ENCODE measurements at places on chromosomes 3 and 15.

- DNase-seq: no peak
These were observed 5.1 kb upstream of the LTF start for GRCh38 chr3:46469680-46470357.

- DNase-seq: peak; percentile 75
These were observed at the start of gene FYTTD1 for GRCh38 chr3:197749601-197750395. Gene FYTTD1 (plus strand): TSS chr3:197749883. CDS start chr3:197749972, 89 bp downstream.

GRCh38 chr15:70060214-70060992 is 37.3 kb downstream of the TLE3 start:
- DNase-seq: no peak

- no peak for DNase-seq
These were observed 348.9 kb upstream of the EPHA6 start for GRCh38 chr3:96465521-96465920.

GRCh38 chr3:195397524-195397923 is 45.3 kb downstream of the ACAP2 start:
- DNase-seq: no peak

GRCh38 chr15:40275523-40275922 is 7.3 kb downstream of the ANKRD63 start:
- DNase-seq: no peak

GRCh38 chr15:100905850-100906249 is 13.3 kb upstream of the LRRK1 start:
- DNase-seq: no peak

- DNase-seq: peak; percentile 31
These were observed 149.9 kb downstream of the NEK10 start for GRCh38 chr3:27219127-27219845.

- peak; percentile 55 for DNase-seq
These were observed 245.6 kb upstream of the TRIM42 start for GRCh38 chr3:140432229-140432669.

DNA sequence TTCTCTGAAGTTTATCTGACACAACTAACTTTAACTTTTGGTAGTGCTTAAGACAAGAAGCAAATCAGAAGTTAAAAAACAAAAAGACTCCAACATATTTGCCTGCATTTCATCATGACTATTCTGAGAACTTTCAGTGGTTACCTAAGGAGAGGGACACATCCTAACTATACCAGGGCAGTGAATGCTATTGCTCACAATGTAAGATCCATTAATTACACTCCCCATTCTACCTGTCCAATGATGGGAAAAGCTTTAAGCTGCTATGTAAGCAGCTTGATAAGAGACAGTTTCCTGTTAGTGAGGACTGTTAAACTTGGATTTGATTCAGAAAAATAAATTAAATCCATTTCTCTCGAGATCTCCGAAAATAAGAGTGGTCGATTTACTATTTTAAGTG is 37.5 kb downstream of the SERPINI1 start:
- DNase-seq: no peak

DNA sequence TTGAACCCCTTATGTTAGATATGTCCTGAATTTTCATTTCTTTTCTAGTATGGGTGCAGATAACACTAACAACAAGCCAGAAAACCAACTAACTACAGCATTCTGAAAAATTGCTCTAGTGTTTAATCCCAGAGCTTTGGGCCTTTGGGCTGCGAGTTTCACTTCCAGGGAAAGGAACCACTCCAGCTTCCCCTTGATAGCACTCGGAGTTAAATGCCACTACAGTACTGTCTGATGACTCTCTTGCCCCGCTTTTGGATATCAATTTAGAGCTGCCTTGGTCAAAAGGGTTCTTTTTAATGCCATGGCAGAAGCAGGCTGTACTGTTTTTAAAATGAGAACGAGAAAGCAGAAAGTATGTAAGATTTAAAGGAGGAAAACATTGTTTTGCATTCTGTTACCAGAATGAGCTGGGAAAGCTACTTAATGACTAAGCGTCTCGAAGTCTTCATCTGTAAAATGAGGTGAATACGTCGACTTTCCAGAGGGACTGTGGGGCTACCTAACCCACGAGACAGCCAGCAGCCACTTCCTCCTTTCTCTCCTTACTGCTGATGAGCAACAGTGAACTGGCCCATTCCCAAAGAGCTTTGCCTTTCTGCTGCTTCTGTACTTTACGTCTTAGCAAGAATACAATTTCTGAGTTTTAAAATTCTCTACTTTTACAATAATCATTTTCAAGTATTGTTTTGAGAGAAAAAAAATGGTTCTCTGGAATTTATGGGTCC is 299.3 kb upstream of the LYSMD4 start:
- no peak for DNase-seq

GRCh38 chr3:124701687-124702086 is 28.6 kb upstream of the UMPS start:
- no peak for DNase-seq

GRCh38 chr3:32002561-32003368 is 21.2 kb downstream of the ZNF860 start:
- no peak for DNase-seq

DNA sequence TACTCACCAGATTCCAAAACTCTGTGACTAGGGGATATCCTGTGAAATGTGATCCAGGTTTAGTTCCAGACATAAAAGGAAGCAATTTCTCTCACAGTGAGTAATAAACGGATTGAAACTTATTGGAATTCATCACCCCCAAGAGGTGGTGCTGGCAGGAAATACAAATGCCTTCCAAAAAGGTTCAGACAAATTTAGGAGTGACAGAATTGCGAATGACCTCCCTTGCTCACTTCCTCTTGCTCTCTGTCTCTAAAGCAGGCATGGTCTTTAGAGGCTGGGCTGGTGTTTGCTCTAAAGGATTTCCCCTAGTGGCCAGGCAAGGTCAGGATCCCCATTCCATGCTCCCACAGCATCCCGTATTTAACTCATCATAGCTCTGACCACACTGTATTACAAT is 449.4 kb upstream of the PPP2R3A start:
- DNase-seq: no peak

DNA sequence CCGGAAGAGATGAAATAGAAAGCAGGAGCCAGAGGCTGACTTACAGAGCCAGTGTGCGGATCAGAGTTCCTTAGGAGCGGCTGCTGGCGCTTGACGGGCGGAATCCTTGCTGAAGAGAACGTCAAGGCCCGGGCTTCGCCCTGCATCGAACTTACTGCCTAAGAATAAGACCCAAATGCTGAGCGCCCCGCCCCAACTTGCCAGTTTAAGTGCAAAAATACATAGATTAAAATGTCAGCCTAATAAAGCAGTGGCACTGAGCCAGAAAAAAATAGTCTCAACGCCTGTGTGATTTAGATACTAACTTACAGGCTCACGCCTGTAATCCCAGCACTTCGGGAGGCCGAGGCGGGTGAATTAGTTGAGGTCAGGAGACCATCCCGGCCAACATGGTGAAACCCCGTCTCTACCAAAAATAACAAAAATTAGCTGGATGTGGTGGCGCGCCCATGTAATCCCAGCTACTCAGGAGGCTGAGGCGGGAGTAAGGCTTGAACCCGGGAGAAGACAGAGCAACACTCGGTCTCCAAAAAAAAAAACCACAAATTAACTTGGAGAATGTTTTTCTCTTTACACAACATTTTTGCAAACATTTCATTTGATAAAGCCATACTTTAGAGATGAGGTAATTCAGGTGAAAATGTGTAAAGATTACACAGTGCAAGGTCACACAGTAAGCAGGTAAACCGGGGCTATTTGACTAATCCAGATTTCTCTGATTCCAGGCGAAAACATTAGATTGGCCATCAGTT is 1.2 kb upstream of the UBP1 start:
- DNase-seq: no peak

DNA sequence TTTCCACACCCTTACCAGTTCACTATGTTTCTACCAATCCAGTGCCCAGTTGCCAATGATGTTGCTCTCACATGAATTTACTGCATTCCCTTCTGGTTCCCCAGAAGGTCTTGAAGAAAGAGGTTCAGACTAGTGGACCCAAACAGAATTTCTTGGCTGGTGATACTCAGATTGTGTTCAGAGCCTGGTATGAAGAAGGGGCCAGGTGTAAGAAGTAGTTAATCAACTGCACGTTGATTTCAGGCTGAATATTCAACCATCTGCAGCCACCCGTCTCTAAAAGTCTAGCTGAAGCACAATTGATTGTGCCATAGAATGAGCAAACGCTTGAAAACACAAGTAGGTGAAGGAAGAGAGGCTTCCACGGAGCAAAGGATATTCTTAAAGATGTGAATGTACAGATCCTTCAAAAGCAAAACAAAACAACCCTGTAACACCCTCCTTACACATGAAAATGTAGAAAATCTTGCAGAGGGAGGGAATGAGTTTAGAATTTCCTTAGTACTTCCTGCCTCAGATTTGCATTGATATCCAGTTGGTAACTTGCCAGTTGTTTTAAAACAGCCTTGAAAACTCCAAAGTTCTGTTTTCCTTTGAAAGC is 4.7 kb downstream of the RBMS3 start:
- DNase-seq: no peak

DNA sequence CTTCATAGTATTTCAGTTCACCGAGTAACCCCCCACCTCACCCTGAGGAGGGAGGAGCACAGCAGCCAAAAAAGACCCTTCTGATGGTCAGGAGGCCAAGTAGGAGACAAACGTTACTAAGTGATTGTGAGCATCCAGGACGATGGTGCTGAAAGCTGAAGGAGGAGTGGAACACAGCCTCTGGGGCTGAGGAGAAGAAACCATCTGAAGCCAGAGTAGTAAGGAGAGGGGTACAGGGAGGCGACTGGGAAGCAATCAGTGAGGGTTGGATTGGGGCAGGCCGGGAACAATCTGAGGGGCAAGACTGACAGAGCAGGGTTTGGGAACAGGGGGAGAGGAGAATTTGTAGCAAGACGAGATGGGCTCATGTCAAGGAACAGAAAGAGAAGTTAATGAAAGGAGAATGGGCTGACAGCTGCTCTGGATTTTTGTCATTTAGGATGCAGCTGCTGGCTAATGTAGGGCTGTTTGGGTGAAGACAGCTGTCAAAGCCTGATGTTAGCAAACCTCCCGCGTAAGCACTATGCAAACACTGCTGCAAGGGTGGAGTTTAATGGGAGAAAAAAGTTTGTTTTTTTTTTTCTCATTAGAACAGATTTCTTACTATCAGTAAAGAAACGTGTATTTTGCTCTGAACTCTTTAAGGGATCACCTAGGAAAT is 622.2 kb downstream of the EDEM1 start:
- no peak for DNase-seq

- no peak for DNase-seq
These were observed 23.6 kb upstream of the MYLK start for GRCh38 chr3:123907720-123908119.

GRCh38 chr3:72177075-72178050 is 392.4 kb upstream of the PROK2 start:
- DNase-seq: no peak

DNA sequence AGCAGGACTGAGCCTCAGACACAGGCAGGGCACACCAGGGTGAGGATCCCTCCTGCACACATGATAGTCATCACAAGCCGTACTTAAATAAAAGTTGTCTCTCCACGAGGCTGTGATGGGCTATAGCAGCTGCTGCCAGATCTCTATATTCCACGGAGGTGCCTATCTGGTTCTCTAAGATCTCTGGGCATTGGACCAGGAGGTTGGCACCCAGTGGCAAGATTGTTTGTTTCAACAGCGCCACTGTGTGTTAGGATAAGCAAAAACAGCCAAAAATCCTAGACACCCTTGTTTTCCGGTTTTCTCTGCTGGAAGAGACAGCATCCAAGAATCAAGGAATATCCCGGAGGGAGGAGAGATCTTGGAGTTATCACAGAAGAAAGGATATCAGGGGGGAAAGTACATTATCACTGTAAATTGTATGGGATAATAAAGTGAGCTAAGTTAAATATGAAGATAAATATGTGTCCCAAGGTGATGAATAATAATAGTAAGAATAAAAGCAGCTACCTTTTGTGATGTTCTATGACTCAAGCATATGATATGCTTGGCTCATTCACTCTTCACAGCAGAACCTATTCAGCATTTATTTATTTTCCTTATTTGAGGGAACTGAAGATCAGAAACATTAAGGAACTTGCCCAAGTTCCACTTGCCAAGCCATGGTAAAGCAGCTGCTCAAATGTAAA is 90.6 kb upstream of the AKAP13 start:
- peak; percentile 5 for DNase-seq

- DNase-seq: no peak
These were observed 243.0 kb downstream of the CD47 start for GRCh38 chr3:107847791-107848190.

GRCh38 chr3:133377396-133377795 is 22.5 kb upstream of the BFSP2 start:
- no peak for DNase-seq

- DNase-seq: no peak
These were observed 1.4 kb downstream of the EPHB3 start for GRCh38 chr3:184562878-184563560.

DNA sequence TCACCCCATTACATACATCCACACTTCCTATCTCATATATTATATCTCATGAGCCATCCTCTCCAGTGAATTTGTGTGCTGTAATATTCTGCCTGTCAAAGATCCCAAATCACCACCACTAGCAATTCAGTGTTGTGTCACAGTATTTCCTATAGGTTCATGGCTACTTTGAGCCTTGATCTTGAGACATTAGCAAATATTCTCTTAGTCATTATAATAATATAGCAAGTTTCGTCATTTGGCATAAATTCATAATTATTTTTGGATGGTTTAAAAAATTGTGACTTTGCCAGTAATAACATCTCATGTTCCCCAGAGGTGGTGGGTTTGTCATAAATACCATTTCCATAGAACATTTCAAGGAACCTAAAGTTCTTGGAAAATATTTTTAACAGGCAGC is 47.7 kb downstream of the CMSS1 start:
- DNase-seq: no peak

DNA sequence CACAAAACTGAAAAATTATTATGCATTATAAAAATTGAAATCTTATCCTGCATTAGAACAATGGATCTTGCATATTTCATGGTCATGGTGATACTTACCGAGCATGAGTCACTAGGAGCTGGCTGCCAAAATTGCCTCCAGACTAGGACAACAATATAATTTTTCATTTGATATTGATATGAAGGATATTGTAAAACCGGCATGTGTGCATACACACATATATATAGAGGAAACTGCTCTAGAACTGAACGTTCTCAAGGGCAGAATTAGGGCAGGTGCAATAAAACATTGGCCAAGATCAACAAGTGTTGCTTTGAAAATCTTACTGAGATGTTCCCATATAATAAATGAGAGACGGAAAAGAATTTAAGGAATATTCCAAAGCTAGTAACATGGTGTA is 319.4 kb upstream of the POU1F1 start:
- DNase-seq: no peak

DNA sequence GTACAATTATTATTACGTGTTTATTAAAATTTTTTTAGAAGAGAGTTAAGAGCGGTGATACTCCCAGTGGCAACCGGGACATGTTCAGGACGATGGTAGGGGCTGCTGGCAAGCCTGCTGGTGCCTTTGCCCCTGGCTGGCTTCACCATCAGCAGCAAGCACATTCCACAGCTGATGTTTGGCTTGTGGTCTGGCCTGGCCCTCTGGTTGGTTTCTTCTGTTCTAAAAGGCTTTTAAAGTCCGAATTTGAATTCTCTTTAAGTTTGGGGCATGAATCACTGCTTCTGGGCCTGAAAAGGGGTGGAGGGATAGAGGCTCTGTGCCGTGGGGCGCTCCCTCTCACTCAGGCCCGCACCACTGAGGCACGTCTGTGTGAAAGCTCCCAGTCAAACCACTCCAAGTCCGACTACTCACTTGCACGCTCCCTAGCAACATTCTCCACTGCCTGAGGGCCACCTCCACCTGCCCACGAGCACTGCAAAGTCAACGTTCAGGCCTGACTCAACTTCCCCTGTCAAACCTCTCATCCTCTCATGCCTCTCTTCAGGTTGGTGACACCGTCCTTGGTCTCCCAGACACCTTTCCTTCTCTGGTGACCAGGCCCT is 10.1 kb downstream of the ITGA11 start:
- DNase-seq: no peak

Measured in NCI-H446 treated with DMSO at 0.1 percent for 48 hours (cell line).